ENCODE measurements at places on chromosomes 11 and 22. TPM values are rescaled to one million over a fixed set of nuclear protein-coding genes. Genes with fewer than 3 reads are reported as not detected.

- H3K27me3 ChIP-seq, result no peaks in the 10 kb centered on the region
- H3K27ac ChIP-seq, result no peak overlapping the region
- no peak for DNase-seq
- H3K4me1 ChIP-seq, result no peaks in the 10 kb centered on the region
- no peak overlapping the region for H3K4me3 ChIP-seq
- H3K36me3 ChIP-seq, result no peaks in the 10 kb centered on the region
These were observed 735.0 kb downstream of the BRD1 start for GRCh38 chr22:49092716-49093115.

GRCh38 chr11:71338801-71339395 lies 86.5 kb upstream of the SHANK2 start:
- no peak overlapping the region for H3K27ac ChIP-seq
- no peak overlapping the region for H3K4me3 ChIP-seq

GRCh38 chr11:57463671-57464538 lies 3.6 kb downstream of the RTN4RL2 start:
- peaks cover 12% of the 10 kb centered on the region for H3K4me1 ChIP-seq
- DNase-seq, result no peak
- H3K27ac ChIP-seq, result no peak overlapping the region
- H3K4me3 ChIP-seq, result no peak overlapping the region
- peaks cover 12% of the 10 kb centered on the region for H3K27me3 ChIP-seq

DNA sequence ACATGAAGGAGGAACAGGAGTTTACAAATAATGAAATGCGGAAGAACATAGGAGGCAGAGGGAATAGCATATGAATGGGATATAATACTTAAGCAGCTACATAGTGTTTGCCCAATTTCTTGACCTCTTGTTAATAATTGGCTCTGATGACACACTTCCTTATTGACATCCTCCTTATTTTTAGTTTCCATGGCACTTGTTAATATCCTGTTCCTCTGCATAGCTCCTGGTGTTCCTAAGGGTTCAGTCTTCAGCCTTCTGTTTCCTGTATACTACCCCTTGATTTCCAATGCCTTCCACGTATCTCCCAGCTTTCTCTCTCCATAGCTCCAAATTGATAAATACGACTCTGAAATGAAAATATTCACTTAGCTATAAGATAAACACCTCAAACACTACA lies 663.8 kb upstream of the API5 start:
- H3K36me3 ChIP-seq, result no peaks in the 10 kb centered on the region
- no peaks in the 10 kb centered on the region for H3K27me3 ChIP-seq
- H3K4me3 ChIP-seq, result no peak overlapping the region
- H3K4me1 ChIP-seq, result no peaks in the 10 kb centered on the region
- H3K27ac ChIP-seq, result no peak overlapping the region

GRCh38 chr11:127451861-127452260 lies 451.3 kb upstream of the KIRREL3 start:
- H3K27me3 ChIP-seq, result no peaks in the 10 kb centered on the region
- H3K36me3 ChIP-seq, result no peaks in the 10 kb centered on the region
- H3K27ac ChIP-seq, result no peak overlapping the region
- H3K4me1 ChIP-seq, result no peaks in the 10 kb centered on the region
- DNase-seq, result no peak

GRCh38 chr22:18929459-18929858 lies 6.6 kb downstream of the PRODH start:
- no peak overlapping the region for H3K4me3 ChIP-seq
- no peaks in the 10 kb centered on the region for H3K4me1 ChIP-seq
- no peak for DNase-seq
- H3K36me3 ChIP-seq, result no peaks in the 10 kb centered on the region

DNA sequence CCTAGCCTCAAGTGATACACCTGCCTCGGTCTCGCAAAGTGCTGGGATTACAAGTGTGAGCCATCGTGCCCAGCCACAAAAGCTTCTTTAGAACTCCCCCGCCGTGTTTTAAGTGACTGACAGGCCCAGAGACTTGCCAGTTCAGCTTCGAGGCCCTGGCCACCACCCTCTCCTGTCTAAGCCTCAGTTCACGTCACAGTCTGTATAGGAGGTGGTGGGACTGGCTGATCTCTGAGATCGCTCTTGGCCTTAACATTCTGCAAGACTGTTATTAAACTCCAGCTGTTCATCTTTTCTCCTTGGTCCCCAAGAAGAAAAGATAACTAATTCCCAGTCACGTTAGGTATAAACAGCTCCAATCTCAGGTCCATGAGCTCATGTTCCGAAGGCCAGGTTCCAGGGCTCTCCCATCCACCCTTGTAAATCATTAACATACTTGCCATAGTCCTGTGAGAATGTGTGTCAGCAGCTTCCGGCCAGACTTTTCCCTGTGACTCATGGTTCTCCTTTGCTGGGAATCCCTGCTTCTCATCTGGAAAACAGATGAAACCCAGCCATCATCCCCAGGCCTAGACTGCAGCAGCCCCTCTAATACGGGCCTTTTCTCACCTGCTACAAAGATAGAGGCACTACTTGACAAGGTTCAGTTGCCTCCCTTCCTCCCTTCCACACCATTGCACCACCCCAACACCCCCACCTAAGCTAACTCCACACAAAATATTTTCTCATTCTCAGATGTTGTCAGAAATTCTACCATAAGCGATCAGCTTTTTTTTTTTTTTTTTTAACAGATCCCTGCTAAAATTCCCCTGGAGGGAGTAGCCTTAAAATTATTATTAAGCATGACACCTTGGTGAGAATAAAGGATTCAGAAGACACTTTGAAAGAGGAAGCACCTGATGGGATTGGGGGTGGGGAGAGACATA lies 5.6 kb upstream of the KIAA0930 start:
- DNase-seq, result peak; percentile 85
- peak overlapping the region; percentile 99 for H3K27ac ChIP-seq
- no peaks in the 10 kb centered on the region for H3K36me3 ChIP-seq

GRCh38 chr11:124122123-124122522 lies 6.9 kb downstream of the VWA5A start:
- no peak for DNase-seq
- H3K4me1 ChIP-seq, result no peaks in the 10 kb centered on the region
- no peaks in the 10 kb centered on the region for H3K36me3 ChIP-seq

DNA sequence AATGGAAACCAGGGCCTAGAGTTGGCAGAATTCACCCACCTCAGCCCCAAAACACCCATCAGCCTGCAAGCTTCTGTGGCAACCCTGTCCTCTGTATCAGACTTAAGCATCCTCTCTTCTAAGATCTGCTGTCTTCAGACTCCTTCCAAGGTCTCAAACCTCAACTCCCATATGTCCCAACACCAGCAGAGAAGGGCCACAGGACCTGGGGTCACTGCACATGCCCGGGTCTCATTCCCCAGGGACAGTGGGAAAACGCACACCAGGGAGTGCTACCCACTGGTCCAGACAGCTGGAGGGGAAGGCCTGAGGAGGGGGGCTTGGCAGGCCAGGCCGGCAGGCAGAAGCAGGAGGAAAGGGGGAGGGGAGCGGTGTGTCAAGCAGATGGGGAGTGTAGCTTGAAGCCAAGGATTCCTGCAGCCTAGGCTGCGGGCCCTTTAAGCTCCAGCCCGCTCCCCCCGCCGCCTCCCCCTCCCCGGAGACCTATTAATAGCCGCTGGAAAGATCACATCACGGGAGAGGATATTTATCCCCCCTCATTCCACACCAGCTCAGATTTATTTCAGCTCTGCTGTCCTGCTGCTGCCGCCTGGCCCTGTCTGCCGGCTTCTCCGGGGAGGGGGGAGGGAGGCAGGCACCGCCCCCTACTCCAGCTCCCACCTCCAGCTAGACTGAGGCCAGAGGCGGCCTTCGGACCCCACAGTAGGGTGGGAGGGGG lies 16.7 kb downstream of the BCL9L start:
- H3K4me3 ChIP-seq, result peak overlapping the region; percentile 61
- no peaks in the 10 kb centered on the region for H3K27me3 ChIP-seq
- peaks cover 24% of the 10 kb centered on the region for H3K36me3 ChIP-seq

- H3K4me3 ChIP-seq, result no peak overlapping the region
- peaks cover 10% of the 10 kb centered on the region for H3K27me3 ChIP-seq
- H3K27ac ChIP-seq, result no peak overlapping the region
- H3K4me1 ChIP-seq, result no peaks in the 10 kb centered on the region
- no peaks in the 10 kb centered on the region for H3K36me3 ChIP-seq
- DNase-seq, result no peak
These were observed 26.5 kb downstream of the GLB1L2 start for GRCh38 chr11:134358165-134358855.

DNA sequence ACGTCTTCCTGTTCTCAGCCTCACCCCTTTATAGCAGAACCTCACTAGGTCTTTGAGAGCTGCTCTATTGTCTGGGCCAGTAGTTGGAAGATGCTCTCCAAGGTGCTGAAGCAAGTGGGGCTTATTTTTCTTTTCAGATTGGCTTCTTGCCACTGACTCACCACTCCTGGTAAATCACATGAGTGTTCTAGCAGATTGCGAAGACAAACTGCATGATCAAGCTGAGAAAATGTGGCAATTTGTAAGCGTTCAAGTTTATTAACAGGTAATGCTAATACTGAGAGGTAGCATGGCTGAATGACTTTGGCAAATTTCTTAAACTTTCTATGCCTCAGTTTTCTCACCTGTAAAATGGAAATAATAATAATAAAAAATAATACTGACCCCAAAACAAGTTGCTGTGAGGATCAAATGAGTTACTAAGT lies 59.2 kb downstream of the CACNG2 start:
- H3K4me1 ChIP-seq, result peaks cover 14% of the 10 kb centered on the region
- no peak overlapping the region for H3K27ac ChIP-seq
- H3K36me3 ChIP-seq, result no peaks in the 10 kb centered on the region
- no peak overlapping the region for H3K4me3 ChIP-seq
- H3K27me3 ChIP-seq, result peaks cover 28% of the 10 kb centered on the region

- H3K27me3 ChIP-seq, result peaks cover 11% of the 10 kb centered on the region
- no peaks in the 10 kb centered on the region for H3K4me1 ChIP-seq
- DNase-seq, result no peak
- no peaks in the 10 kb centered on the region for H3K36me3 ChIP-seq
These were observed 267.6 kb upstream of the B3GAT1 start for GRCh38 chr11:134679592-134679991.

DNA sequence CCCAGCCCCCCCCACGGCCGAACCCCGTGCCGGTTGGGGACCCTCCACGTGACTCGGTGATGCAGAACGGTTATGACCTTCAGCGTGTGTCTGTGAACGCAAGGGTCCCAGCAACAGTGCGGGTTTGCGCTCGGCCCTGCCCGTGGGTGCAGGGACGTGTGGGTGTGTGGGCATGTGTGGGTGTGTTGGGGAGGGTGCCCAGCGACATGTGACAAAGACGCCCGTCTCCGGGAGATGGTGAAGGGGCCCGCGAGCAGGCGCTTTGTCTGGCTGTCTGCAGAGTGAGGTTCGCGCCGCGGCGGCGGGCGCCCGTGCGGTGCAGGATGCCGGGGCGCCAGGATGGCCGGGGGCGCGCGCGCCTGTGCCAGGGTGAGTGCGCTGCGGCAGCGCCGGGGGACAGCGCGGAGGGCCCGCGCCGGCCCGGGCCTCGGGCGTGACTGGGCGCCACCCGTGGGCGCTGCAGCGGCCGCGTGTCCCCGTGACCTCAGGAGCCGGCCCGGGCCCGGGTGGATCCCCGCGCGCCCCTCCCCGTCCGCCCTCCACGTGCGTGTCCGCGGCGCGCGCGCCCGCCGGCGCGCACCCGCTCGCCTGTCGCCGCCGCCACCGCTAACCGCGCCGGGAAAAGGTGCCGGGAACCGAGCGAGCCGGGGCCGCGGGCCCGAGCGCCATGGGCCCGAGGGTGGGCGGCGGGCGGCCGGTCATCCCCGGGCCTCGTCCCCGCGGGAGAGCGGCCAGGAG lies at the start of gene LRFN4:
Gene LRFN4, plus strand, starts transcription at position 569 of the 738 bp plus-strand sequence. CDS start 681 bp downstream, outside the sequence.
- H3K36me3 ChIP-seq, result no peaks in the 10 kb centered on the region
- peaks cover 17% of the 10 kb centered on the region for H3K4me1 ChIP-seq
- peak; percentile 57 for DNase-seq

GRCh38 chr11:59822989-59823566 lies 12.5 kb upstream of the MRPL16 start:
- peak; percentile 88 for DNase-seq
- H3K27me3 ChIP-seq, result no peaks in the 10 kb centered on the region
- H3K4me1 ChIP-seq, result no peaks in the 10 kb centered on the region
- no peak overlapping the region for H3K27ac ChIP-seq

DNA sequence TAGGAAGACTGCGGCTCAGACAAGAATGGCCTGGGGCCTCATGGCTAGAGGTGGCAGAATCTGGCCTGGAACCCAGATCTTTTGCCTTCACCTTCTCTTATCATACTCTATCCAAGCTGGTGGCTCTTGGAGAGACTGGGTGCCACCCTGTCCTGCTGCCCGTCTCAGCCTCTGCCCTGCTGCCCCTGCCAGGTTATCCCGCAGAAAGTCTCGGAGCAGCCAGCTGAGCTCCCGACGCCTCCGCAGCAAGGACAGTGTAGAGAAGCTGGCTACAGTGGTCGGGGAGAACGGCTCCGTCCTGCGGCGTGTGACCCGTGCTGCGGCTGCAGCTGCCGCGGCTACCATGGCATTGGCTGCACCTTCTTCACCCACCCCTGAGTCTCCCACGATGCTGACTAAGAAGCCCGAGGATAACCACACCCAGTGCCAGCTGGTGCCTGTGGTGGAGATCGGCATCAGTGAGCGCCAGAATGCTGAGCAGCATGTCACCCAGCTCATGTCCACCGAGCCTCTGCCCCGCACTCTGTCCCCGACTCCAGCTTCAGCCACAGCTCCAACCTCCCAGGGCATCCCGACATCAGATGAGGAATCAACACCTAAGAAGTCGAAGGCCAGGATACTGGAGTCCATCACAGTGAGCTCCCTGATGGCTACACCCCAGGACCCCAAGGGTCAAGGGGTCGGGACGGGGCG lies 5.9 kb downstream of the INCENP start:
- H3K27ac ChIP-seq, result no peak overlapping the region
- no peaks in the 10 kb centered on the region for H3K27me3 ChIP-seq
- no peak for DNase-seq
- H3K4me3 ChIP-seq, result no peak overlapping the region

DNA sequence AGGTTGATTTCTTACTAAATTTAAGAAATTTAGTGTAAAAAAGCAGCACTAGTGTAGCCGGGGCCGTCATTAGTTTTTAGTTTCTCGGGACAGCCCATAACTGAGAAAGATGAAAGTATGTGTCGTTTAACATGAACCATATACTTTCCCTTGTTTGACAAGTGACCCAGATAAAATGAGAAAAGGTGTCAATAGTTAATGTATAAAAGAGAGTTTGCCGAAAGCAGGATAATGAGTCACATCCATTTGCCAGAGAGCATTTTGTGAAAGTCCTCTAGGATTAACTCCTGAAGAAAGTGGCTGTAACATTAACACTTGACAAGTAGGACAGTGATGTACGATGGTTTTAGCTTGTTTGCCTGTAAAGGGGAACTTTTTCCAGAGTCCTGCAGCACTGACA lies 13.5 kb downstream of the OR52K1 start:
- H3K27ac ChIP-seq, result no peak overlapping the region
- H3K4me1 ChIP-seq, result no peaks in the 10 kb centered on the region
- no peaks in the 10 kb centered on the region for H3K36me3 ChIP-seq
- H3K4me3 ChIP-seq, result no peak overlapping the region
- DNase-seq, result no peak
- peaks cover 69% of the 10 kb centered on the region for H3K27me3 ChIP-seq

The ADAMTS15 gene
- total RNA-seq, result 21.7 TPM

The PLEKHB1 gene
- 10.6 TPM for total RNA-seq

The RTL10 gene
- total RNA-seq, result 12.2 TPM

Data from PC-3 (cell line).